Hematopoietic multipotent progenitor cell (in vitro differentiated cells): ENCODE measurements at places on chromosomes 12 and 14. TPM values are rescaled to one million over a fixed set of nuclear protein-coding genes. Genes with fewer than 3 reads are reported as not detected.

Gene GPR137C
- 0.27 TPM for total RNA-seq

Gene TRMT61A
- total RNA-seq = 15.3 TPM

Gene AQP6
- total RNA-seq = under 0.01 TPM

Gene ARMH4
- 1.1 TPM for total RNA-seq

Gene REP15
- 0.54 TPM for total RNA-seq

Gene DMAC2L
- 16.7 TPM for total RNA-seq
